ENCODE measurements at places on chromosomes 6 and 20.

DNA sequence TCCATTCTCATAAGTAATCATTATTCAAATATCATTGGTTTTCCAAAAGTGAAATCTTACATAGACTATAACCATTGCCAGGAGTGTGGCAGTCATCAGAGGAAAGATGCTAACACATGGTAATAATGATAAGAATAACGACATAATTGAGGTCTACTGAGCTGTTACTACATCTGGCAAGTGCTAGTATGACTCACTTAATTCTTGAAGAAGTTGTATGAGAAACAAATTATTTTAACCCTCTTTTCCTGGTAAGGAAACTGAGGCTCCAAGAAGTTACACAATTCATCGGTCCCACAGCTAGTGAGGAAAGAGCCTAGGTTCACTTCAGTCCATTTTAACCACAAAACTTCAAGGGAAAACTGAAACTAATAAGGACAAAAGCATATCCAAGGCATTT, 335.6 kb upstream of the BTBD3 start:
- DNase-seq = no peak

- no peak for DNase-seq
These were observed 61.4 kb upstream of the E2F3 start for GRCh38 chr6:20340068-20340848.

GRCh38 chr6:32118782-32119628, 9.0 kb downstream of the ATF6B start:
- peak; percentile 57 for DNase-seq

GRCh38 chr6:25485821-25486534, 166.0 kb upstream of the SCGN start:
- DNase-seq = no peak

DNA sequence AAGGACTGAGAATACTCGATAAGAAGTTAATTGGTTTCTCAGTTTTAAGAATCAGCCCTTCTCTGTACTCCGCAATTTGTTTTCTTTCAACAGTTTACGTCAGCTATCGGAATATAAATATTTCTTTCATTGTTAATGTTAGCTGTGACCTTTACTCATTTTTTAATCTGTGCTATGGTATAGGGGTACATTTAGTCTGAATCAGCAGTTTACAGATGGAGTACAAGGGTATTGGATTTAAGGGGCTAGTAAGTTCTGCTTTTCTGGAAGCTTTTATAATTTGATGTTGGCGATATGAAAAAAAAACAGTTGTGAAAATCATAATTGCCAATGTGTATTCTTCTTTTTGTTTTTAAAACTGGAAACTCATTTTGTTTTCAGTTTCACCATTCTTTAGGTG, 23.0 kb downstream of the FAM135A start:
- no peak for DNase-seq

GRCh38 chr6:90100059-90100665, 196.5 kb downstream of the BACH2 start:
- no peak for DNase-seq

DNA sequence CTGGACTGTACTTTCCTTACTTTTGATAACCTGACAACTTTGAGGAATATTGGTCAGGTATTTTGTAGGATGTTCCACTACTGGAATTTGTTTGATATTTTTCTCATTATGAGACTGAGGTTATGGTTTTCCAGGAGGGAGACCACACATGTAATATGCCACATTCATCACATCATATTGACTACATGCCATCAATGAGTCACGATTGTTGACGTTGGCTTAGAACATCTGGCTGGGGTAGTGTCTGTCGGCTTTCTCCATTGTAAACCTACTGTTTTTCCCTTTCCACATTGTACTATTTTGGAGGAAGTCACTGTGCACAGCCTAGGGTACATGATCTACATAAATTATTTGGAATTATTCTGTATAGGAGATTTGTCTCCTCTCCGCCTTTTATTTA, 1.4 kb upstream of the STX11 start:
- no peak for DNase-seq

DNA sequence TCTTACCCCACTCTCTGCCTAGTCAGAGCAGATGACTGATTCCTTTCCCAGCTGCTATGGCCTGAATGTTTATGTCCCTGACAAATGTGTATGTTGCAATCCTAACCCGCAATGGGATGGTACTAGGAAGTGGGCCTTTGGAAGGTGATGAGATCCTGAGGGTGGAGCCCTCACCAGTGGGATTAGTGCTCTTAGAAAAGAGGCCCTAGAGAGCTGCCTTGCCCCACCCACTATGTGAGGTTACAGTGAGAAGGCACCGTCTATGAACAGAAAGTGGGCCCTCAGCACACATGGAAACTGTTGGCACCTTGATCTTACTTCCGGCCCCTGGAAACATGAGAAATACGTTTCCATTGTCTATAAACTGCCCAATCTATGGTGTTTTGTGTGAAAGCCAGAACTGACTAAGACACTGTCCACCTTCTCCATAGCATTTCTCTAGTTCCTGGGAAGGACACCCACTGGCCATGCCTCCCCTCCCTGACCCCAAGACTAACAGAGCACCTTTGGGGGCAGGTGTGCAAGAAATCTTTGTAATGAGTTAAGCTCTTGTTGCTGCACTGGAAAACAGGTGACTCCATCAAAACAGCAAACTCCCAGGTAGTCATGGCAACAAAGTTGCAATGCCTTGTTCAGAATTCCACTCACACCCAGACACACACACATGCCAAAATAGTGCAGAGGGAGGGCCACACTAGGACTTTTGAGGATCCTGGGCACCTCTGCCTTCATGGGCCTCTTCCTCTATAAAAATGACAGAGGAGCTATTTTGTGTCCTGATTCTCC, 16.2 kb downstream of the GABRR2 start:
- peak; percentile 19 for DNase-seq

DNA sequence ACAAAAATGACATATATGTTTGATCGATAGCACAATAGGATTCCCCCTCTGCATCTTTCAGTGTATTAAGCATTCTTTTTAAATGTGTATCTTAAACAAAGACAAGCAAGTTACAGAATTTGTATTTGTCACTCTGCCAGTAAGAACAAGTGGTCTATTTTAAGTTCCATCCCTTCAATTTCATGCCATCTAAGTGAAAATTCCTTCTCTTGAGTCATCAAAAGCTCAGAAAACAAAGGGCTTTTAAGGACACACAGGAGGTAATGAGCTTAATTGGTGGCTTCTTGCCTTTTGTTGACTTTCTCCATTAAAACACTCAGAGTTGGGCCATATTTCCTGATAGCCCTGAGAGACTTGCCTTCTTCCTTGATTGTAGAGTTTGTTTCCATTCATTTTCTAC, 547.8 kb downstream of the TENT5A start:
- DNase-seq = no peak

DNA sequence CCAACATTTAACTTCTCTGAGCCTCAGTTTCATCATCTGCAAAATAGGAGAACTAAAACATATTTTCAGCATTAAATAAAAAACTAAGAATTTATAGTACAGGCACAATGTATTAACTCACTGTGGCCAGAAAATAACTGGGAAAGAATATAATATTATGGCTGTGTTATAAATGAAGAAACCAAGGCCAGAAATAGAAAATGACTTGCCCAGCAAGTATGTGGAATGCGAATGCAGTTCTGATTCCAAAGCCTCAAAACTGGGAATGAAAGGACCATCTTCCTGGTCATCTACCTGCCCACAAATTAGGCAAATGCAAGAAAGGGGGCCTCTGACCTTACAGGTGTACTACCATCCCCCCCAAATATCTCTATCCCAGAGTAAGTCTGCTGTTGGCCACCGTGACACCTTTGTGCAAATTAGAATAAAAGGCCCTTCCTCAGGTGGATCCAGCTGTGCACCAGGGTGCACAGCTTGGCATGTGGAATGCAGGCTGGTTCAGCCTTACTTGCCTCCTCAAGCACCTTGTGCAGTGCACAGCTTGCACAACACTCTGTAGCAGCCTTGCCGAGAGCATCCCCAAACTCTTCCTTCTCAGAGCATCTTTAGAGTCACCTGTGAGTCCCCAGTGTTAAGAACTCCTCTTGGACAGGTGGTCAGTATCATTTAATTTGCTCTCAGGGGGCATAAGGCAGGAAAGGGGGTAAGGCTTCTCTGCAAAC, 4.4 kb downstream of the SLC13A3 start:
- DNase-seq = no peak
